ENCODE measurements at places on chromosomes 11 and 22.

GRCh38 chr11:119055901-119056300 lies 1.1 kb downstream of the HYOU1 start:
- DNase-seq, result no peak

DNA sequence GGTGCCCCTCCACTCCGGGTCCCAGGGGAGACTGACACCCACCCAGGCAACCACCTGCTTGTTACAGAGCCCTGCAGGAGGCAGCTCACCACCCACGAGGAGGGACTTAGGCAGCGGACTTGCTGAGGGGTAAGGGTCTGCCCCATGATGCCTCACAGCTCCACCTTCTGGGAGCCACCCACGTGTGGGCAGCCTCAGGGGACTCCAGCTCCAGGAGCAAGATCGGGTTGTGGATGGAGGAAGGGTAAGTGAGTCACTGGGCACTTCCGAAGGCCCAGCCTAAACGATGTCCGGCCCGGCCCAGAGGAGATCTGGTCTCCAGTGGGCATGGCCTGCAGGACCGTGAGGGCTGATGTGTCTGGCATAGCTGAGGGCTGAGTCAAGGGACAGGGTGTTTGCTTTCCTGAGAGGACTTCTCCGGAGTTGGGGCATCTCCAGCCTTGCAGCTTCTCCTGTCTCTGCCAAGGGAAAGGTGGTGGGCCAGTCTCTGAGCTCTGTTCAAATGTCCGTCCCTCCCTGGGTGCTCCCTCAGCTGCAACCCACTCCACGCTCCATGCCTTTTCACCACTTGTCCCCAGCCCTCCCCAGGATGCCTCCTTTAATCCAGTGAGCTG lies 32.3 kb upstream of the P2RY2 start:
- no peak for DNase-seq

GRCh38 chr11:3339340-3339624 lies 39.7 kb downstream of the ZNF195 start:
- DNase-seq, result no peak

DNA sequence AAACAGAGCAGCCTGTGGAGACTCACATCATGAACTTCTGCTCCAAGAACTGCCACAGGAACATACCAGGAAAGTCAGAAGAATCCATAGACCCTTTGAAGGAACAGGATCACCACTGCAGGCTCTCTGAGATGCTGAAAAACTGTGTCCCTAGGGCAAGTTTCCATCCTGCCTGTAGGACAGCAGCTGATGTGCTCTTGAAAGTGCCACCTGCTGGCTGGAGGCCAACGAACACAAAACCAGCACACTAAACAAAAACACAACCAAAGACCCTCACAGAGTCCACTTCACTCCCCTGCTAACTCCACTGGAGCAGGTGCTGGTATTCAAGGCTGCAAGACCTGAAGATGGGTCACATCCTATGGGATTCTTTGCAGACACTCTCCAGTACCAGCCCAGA lies 12.0 kb upstream of the NXPE1 start:
- no peak for DNase-seq

DNA sequence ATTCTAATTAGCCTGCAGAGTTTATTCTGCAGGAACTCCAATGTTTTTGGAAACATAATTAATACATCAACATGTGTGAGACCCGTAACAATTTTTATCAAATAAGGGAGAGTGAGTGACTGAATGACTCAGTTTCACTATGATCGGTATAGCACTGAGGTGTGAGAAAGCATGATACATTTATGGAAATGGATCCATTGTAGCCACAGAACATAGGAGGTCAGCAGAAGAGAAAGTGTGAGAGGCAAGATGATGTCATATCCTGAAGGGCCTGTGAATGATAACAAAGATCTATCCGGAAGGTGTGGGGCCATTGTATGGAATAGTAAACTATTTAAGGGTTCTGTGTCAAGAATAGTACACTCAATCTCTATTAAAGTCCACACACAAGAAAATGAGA lies 1406.1 kb upstream of the TENM4 start:
- DNase-seq, result no peak

- DNase-seq, result no peak
These were observed 90.9 kb downstream of the OSBP2 start for GRCh38 chr22:30785527-30785926.

DNA sequence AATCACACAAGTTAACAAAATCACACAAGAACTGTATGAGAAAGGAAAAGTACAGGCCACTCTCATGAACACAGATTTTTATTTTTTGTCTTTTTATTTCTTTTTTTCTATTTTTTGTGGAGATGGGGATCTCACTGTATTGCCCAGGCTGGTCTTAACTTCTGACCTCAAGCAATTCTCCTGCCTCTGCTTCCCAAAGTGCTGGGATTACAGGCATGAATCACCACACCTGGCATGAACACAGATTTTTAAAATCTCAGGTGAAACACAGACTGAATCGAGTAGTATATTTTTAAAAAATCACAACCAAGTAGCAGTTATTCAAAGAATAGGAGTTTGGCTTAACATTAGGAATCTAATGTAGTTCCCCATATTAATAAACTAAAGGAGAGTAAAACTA lies 18.3 kb downstream of the RNF169 start:
- no peak for DNase-seq

DNA sequence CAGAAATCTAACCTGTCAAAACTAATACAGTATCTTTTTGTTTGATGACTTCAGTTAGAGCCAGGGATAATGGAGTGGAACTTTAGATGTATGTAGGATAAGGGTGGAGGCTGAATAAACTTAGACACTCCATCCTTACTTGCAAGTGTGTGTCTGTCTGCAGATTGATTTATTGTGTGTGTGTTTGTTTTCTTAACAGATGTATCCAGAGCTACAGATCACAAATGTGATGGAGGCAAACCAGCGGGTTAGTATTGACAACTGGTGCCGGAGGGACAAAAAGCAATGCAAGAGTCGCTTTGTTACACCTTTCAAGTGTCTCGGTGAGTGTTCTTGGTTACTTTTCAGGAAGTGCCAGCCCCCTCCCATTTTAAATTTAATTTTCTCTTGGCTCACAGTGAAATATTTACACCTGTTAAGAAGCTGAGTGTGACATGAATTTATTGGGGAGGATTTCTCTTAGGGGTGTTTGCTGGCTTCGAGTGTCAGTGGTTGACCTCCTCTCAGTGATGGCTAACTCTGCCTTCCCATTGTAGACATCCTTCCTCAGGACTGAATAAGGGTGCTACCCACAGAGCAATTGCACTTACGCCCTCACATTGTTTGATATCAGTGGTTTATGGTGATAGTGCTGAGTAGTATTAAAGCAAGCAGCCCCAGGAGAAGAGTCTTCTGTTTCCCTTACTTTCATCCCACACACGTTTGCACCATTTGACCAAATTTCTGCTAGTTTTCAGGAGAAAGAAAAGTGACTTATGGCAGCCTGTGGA lies 40.8 kb downstream of the APLP2 start:
- no peak for DNase-seq

DNA sequence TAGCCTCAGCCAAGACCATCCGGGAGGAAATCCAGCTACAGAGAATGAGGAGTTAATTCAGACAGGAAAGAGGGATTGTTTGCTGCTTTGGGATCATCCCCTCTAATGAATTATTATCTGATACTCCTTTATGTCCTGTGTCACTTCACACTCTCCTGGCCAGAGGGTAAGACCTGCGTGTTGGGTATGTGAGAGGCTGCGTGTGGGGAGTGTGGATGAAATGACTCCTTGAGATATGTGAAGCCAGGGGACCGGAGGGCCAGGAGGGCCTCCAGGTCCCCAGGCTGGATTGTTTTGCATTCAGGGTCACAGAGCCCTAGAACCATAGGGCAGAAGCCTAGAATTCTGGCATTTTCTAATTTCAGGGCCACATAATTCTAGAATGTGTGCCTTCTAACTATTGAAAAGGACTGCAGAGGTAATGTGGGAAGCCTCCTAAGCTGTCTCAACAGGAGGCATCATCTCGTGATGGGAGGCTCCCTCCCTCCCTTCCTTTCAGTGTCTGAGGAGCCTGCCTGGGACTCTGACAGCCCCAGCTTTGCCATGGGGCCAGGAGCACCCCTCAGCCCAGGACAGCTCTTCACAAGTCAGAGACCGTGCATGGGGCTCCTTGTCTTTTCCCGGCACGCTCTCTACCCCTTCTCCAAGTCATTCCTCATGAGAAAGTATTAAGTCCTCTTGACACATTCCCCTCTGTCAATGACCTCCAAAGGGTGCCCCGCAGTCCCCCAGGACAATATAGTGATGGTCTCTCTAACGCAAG lies 3.7 kb downstream of the TPBGL start:
- peak; percentile 47 for DNase-seq

DNA sequence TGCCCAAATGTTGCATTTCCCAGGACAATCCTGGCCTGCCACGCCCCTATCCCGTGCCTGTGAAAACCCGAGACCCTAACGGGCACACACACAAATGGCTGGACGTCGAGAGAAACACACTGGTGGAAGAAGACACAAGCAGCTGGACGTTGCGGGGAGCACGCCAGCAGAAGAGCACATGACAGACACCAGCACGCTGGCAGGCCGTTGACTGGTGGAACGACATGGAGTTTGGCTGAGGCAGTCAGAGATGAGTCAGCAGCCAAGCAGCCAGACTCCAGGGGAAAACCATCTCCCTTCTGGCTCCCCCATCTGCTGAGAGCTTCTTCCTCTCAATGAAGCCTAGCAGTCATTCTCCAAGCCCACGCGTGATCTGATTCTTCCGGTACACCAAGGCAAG lies 606.7 kb upstream of the LRRC4C start:
- DNase-seq, result no peak

GRCh38 chr11:63705526-63705925 lies 24.2 kb downstream of the RTN3 start:
- DNase-seq, result no peak

- DNase-seq, result no peak
These were observed 3.8 kb upstream of the NPAS4 start for GRCh38 chr11:66417000-66417399.

- DNase-seq, result peak; percentile 71
These were observed 4274.9 kb upstream of the OR11H1 start for GRCh38 chr22:11253000-11253511.

DNA sequence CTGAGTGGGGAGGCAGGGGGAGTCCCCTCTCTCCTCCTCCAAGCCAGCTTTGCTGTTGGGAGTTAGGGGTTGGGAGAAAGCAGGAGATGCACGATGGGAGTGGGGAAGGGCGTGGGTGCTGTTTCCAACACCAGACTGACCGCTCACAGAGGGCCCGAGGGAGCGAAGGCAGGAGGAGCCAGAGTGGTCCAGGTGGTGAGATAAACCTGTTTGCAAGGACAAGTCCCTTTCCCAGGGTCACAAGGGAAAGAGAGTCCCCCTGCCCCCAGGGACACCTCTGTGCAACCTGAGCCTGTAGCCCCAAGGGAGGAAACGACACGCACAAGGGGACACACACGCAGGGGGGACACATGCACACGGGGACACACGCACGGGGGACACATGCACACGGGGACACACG lies 42.2 kb downstream of the WNT11 start:
- DNase-seq, result no peak
